ENCODE measurements at places on chromosomes 16 and 17. TPM values are rescaled to one million over a fixed set of nuclear protein-coding genes. Genes with fewer than 3 reads are reported as not detected.

Gene TPSAB1
- total RNA-seq: 0.81 TPM

Gene C17orf58
- 11.0 TPM for total RNA-seq

Gene CDYL2
- total RNA-seq: 5.0 TPM

Gene COA3
- 56.5 TPM for total RNA-seq

Gene HSD17B1
- 4.3 TPM for total RNA-seq

Gene PDIA2
- 10.5 TPM for total RNA-seq

Gene TCAP
- total RNA-seq: 0.51 TPM

Gene TNFRSF17
- total RNA-seq: 0.32 TPM

Gene EVI2B
- total RNA-seq: 0.93 TPM

Gene ALDH3A1
- total RNA-seq: 0.41 TPM

Gene ASPA
- 0.13 TPM for total RNA-seq

Gene RTN4RL1
- 2.0 TPM for total RNA-seq

Gene CES5A
- total RNA-seq: not detected

Gene SCARF1
- 0.46 TPM for total RNA-seq

Gene CYTH1
- total RNA-seq: 32.0 TPM

Gene CBX8
- total RNA-seq: 11.4 TPM

Gene FAM234A
- 45.1 TPM for total RNA-seq
